Esophagus squamous epithelium (tissue), 5 donors: ENCODE measurements at places on chromosomes 13 and 19.

GRCh38 chr13:62598708-62599107, 1183.1 kb upstream of the PCDH20 start:
- DNase-seq: no peak

- DNase-seq: no peak
These were observed 880 bp downstream of the FGF9 start for GRCh38 chr13:21671620-21672286.

DNA sequence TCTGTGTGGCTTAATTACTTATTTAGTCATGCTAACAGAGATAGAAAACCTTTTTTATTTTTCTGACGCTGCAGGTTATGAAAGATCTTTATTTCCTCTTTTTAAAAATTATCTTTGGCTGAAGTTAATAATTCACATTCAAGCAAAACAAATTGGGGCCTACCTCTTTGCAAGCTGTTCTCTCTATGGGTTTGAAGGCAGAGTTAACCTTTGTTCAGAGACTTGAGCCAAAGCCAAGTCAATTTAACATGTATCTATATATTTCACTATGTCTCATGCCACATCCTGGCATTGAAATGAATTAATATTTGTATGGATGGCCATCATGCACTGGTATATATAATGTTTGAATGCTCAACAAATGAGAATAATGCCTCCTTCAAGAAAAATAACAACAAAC, 677.3 kb upstream of the GPC6 start:
- DNase-seq: no peak

- peak; percentile 56 for DNase-seq
These were observed 3.0 kb downstream of the PRKD2 start for GRCh38 chr19:46713781-46714443.

DNA sequence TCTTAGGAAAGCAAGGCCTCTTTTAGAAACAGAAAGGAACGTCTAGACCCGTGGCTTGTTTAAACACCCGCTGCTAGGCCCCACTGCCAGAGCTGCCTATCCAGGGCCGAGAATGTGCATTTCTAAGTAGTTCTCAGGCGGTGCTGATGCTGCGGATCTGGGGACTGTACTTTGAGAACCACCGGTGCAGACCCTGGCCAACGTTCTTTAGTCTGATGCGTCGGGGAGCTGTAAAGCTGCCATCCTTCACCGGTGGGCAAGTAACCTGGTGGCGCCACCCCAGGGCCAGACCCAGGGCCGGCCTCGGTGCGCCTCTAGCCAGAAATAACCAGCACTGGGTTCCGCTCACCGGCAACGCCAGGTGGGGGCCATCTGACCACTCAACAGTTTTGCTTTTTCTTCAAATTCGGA, 47.1 kb downstream of the TGDS start:
- DNase-seq: no peak

DNA sequence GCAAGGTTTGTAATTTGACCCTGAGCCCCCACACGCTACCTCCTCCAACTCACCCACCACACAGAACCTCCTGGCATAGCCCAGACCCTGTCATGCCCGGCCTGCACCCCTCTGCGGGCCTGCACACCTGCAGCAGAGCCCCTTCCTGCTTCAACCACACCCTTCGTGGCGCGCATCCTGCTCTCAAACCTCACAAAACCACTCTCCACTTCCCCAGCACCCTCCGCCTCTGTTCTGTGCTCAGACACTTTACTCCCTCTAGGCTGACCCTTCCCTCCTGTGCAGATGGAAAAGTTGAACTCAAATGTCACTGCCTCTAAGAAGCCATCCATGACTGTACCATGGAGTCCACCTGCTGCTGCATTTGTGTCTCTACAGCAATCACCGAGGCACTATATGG, 28.5 kb downstream of the FAAP24 start:
- no peak for DNase-seq

DNA sequence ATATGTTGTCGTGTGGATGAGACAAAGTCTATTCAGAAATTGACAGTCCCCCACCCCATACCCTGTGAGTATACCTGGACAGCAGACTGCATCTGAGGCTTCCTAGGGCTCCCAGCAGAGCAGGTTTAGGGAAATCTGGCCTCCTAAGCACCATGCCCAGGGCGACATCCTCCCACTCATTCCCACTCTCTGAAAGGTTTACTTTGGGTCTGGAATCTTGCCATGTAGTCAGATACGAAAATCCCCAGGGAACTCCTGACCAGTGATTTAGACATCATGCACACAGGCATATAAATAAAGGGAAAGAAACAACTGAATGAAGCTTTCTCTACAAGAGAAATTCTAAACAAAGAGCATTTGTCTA, 717 bp upstream of the NALCN start:
- DNase-seq: no peak

- DNase-seq: no peak
These were observed 21.5 kb downstream of the STARD13 start for GRCh38 chr13:33263976-33264619.

DNA sequence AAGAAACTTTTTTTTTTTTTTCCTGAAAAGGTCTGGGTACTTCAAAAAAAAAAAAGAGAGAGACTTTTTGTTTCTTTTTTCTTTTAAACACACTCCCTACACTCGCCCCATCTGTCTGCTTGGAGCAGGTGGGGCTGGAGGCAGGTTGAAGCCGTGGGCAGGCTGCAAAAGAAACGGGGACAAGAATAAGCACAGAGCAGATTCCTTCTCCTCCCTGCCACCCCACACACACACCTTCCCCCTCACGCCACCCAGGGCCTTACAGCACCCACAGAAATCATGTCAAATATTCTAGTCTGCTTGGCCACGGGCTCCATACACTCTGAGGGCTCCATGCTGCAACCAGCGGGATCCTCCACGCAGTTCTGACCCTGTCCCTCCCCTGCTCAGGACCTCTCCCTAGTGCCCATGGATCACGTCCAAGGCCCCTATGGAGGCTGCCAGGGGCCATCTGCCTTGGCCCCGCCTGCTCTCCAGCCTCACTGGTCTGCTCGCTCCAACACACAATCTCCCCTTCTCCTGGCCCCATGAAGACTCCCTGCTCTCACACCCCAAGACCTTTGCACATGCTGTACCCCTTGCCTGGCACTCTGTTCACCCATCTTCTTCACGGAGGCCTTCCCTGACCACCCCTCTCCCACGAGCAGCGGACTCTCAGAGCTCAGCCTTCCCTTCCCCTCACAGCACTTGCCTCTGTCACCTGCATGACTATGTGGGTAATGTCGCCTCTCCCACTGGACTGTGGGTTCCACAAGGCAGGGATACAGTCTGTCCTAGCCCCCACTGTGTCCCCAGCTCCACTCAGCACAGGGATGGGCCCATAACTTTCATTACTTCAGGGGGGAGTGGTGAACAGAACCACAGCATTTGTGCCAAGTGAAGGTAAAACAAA, 11.4 kb downstream of the AKT2 start:
- DNase-seq: no peak

DNA sequence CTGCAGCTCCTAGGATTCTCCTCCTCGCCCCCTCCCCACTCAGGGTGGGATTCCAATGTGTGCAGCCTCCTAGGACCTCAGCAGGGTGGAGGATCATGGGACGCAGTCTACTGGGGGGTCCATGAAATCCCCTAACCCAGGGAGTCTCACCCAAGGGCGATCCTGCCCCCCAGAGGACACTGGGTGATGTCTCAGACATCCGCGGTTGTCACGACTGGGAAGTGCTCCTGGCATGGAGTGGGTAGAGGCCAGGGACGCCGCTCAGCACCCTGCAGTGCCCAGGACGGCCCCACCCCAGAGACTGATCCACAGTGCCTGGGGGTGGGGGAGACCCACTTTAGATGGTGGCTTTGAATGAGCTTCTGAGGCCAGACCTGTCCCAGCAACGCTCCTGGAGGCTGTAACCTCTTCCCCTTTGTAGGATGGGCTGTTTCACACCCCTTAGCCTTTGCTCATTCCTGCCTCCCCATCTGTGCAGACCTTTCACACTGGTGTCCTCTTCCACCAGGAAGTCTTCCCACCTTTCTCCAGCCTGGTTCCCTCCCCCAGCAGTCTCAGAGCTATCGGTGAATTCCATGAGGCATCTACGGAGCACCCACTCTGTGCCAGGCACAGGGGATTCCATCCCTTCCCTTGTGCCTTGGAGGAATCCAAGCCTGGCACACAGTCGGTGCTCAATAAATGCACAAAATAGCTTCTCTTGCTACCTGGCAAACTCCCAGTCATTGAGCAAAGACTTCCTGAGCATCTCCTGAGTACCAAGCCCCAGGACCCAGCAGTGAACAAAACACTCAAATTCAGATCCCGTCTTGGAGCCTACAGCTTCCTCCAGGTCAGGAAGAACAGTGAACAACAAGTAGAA, 10.5 kb downstream of the SMIM24 start:
- no peak for DNase-seq

DNA sequence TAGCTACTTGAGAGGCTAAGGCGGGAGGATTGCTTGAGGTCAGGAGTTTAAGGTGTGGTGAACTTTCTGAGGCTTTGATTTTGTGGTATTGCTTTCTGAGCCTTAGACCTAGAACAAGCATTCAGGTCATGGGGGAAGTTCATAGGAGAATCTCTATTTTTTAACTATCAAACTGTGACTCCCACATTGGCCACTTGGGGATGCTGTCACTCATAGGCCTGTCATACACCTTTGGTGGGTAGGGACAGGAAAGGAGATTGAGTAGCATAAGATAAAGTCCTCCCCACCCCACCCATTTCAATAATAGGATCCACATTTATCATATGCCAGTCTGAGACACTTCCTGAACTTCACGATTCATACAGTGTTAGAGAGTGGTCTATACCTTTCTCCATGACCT, 41.9 kb upstream of the PSG2 start:
- DNase-seq: no peak

DNA sequence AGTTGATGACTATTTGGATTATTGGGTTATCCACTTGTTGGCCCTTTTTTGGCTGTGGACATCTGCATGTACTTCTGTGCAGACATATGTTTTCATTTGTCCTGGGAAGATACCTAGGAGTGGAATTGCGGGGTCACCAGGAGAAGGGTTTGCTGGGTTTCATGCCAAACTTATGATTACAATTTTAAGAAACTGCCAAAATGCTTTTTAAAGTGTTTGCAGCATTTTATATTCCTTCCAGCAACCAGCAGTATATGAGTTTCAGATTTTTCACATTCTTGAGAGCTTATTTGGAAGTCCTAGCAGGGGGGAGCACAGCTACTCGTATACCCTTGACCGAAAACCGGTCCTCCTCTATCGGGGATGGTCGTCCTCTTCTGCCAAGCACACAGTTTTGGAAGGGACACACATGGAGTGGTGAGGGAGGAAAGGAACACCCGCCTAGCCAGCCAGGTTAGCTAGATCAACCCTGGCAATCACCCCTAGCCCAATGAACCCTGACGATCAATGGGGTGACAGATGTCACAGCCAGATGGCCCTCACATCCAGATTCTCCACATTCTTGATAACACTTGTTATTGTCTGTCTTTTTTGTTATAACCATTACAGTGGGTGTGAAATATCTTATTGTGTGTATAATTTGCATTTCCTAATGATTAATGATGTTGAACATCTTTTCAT, 26.7 kb upstream of the RNF113B start:
- no peak for DNase-seq

- no peak for DNase-seq
These were observed 311.3 kb downstream of the LMO7 start for GRCh38 chr13:75947448-75947847.

GRCh38 chr19:50167314-50167721, 4.2 kb upstream of the IZUMO2 start:
- DNase-seq: no peak

- DNase-seq: no peak
These were observed 9.2 kb downstream of the PARP4 start for GRCh38 chr13:24503379-24503696.

DNA sequence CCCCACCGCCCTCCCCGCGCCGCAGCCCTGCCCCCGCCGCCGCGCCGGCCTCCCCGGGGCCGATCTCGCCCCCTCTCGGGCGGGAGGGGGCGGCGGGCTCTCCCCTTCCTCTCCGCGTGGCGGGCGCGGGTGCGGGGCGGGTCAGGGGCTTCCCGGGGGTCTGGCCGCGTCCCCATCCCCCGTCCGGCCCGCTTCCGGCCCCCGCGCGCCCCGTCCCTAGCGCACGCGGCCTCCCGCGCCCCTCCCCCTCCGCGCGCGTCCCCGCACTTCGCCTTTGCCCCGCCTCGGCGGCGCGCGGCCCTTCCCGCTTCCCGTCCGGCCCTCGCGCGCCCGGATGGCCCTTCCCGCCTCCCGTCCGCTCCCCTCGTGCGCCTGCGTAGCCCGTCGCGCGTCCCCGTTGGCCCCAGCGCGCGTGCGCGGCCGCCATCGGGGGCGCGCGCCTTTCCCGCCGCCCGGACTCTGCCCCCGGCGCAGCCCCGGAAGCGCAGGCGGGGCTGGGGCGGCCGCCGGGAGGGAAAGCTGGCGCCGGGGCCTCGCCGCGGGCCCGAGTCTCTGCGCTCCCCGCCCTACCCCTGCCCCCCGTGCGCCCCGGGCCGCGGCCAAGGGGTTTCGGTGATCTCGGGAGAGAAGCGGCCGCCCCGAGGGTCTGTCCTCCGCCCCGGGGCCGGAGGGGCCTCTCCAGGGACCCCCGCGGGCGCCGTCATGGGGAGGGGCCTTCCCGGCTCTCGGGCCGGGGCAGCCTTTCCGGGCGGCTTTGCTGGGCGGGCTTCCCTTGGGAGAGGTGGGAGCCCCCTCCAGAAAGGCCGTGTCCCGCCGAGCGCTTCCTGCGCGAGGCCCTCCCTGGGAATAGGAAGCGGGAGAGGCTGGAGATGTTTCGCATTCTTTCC, 519 bp downstream of the PTBP1 start:
- DNase-seq: peak; percentile 56

- DNase-seq: no peak
These were observed 3.3 kb downstream of the MLLT1 start for GRCh38 chr19:6276447-6276846.

DNA sequence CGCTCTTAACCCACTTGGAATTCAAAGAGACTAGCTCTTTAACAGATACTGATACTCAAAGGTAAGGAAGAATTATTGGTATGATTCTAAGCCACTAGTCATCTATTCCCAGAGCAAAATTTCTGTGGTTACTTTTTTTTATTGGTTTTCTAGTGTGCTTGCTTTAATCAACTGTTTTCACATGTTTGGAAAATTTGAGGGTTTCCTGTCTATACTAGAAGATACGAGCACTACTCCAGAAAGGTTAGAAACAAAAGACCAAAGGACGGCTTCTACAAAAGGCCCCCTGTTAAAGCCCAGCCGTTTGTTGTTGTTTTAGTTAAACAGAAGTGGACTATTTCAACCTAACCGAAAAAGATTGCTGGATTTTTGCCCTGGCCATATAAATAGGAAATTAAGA, 18.5 kb upstream of the LPAR6 start:
- no peak for DNase-seq

- DNase-seq: no peak
These were observed 14.3 kb upstream of the ZNF667 start for GRCh38 chr19:56491399-56491798.

GRCh38 chr13:71242201-71242600, 624.8 kb downstream of the DACH1 start:
- DNase-seq: no peak

DNA sequence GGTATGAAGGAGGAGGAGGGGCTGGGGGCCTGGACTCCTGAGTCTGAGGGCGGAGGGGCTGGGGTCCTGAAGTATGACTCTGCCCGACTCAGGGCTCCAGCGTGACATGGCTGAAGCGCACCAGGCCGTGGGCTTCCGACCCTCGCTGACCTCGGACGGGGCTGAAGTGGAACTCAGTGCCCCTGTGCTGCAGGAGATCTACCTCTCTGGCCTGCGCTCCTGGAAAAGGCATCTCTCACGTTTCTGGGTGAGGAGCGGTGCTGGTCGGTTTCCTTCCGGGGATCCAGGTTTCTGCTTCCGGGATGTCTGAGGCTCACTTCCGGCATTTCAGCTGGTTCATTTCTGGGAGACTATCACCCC, 1.2 kb downstream of the CPT1C start:
- no peak for DNase-seq
